ENCODE measurements at places on chromosomes 5 and 9. TPM values are rescaled to one million over a fixed set of nuclear protein-coding genes. Genes with fewer than 3 reads are reported as not detected.

Gene LCN2
- total RNA-seq, result 48.4 TPM

Gene TSSK1B
- total RNA-seq, result 0.26 TPM

Gene FRMD3
- 0.51 TPM for total RNA-seq

Gene SAXO1
- total RNA-seq, result not detected

Gene ALDH1A1
- 5.0 TPM for total RNA-seq

Gene PCDHGC5
- total RNA-seq, result 0.77 TPM

Gene HEMGN
- not detected for total RNA-seq

Gene PCDHGA7
- total RNA-seq, result 0.51 TPM

Gene MLANA
- total RNA-seq, result not detected

Gene CCDC187
- total RNA-seq, result not detected
